HCEC 1CT (cell line): ENCODE measurements at places on chromosomes 13 and 19.

GRCh38 chr13:108662528-108662927, 33.1 kb downstream of the MYO16 start:
- no peak for DNase-seq

GRCh38 chr13:41177616-41178015, 16.8 kb downstream of the KBTBD7 start:
- DNase-seq, result no peak

DNA sequence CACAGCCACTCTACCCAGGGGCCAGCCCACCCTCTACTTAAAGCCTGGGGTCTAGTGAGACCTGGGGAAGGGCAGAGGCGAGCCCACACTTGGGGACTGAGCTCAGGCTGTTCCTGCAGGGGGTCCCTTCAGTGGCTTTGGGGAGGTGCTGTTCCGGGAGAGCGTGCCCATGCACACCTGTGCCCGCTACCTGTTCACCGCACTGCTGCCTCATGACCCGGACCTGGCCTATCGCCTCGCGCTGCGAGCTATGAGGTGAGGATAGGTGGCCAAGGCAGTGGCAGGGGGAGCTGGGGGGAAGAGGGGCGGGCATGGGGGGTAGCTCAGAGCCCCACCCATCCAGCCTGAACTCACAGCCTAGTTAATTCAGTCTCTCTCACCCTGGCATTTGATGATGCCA, 24.0 kb downstream of the ZSWIM4 start:
- no peak for DNase-seq

GRCh38 chr13:53311561-53311960, 282.9 kb downstream of the OLFM4 start:
- DNase-seq, result no peak

- DNase-seq, result no peak
Observed at GRCh38 chr13:46327246-46327645, 59.8 kb downstream of the RUBCNL start.

DNA sequence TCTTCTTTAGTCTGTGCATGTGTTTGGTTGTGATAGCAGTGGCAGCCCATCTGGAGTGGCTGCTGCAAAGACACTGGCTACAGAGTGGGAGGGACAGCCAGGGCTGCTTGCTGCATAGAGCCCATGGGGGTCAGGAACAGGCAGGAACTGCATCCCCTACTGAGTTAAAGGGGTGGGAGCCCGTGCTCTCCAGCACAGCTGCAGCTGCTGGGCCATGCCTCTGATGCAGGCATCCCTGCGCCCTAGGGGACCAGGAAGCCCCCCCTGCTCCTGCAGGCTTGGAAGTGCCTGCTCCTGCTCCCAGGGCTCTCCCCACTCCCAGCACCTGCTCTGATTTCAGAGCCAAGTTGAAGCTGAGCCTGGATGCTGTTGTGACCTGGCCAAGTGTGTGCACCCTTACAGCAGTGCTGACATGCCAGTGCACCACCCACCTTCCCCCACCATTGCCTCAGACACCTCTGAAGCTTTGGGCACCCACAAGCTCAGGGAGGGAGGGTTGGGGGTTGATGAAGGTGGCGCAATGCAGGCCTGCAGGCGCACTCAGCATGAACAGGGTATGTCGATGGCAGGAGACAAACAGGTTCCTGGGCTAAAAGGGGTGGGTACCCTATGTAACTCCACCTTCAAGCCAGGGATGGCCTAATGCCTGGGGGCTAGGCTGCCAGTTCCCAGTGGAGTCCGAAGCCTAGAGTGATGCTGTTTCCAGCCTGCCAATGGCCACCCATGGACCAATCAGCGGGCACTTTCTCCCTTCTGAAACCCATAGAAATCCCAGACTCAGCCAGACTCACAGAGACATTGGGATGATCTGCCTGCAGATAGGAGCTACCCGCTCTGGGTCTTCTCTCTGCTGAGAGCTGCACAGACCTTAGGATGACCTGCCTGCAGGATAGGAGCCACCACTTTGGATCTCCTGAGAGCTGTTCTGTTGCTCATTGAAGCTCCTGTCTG, 919.9 kb upstream of the MIR17HG start:
- DNase-seq, result no peak

GRCh38 chr13:46554951-46555350, 2.0 kb downstream of the LRCH1 start:
- no peak for DNase-seq

DNA sequence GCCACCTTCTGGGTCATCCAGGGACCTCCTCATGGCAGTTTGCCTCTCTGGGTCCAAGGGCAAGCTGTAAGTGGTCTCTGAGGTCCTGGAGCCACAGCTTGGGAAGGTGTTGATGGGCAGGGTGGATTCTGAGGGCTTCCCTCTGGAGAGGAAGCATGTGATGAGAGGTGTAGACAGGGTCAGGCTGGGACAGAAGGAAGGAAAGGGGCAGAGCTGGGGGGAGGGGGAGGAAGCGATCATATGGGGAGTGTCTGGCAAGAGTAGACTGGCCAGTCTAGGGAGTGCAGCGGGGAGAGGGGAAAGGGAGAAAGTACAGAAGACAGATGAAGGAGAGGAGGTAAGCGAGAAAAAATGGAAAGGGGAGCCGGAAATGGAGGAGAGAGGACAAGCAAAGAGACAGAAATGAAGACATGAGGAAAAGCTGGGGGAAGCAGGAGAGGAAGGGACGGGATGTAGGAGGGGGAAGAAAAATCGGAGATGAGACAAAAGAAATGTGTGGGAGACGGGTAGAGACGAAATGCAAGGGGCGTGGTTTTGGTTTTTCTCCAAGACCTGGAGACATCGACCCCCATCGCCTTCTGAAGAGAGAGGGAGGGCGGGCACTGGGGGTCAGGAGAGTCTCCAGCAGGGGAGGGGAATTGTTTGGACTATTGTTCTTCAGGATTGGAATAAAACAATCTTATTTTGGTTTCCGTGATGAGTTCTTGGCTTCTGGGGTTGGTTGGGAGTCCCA, 26.6 kb downstream of the ZSWIM9 start:
- no peak for DNase-seq

DNA sequence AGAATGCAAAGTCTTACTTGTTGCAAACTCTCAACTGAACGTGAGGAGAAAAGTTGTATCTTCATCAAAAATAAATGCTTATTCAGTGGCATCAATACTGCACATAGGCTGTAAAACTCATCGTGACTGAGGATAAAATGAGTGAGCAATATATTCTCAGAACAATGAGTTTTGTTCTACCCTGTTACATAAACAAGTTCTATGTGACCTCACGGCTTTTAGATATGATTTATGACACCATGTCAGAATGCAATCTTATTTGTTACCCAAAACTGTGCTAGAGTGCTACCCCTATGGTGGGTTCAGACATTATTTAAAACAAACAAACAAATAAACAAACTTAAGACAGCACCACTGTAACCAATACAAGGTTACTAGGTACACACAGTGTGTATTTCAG, 55.4 kb downstream of the FOXO1 start:
- no peak for DNase-seq

DNA sequence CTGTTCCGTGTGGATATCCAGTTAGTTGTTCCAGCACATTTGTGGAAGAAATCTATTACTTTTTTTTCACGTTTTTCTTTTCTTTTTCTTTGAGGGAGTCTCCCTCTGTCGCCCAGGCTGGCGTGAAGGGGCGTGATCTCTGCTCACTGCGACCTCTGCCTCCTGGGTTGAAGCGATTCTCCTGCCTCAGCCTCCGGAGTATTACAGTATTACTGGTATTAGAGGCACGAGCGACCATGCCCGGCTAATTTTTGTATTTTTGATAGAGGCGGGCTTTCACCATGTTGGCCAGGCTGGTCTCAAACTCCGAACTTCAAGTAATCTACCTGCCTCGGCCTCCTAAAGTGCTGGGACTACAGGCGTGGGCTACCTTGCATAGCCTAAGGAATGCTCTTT, 43.6 kb downstream of the ZNF611 start:
- DNase-seq, result no peak

- DNase-seq, result no peak
Observed at GRCh38 chr13:21010621-21011020, 50.8 kb downstream of the LATS2 start.
